ENCODE measurements at places on chromosomes 16 and 17.
A peak's percentile ranks its signal among the peaks of the same experiment; 100 is the strongest.

DNA sequence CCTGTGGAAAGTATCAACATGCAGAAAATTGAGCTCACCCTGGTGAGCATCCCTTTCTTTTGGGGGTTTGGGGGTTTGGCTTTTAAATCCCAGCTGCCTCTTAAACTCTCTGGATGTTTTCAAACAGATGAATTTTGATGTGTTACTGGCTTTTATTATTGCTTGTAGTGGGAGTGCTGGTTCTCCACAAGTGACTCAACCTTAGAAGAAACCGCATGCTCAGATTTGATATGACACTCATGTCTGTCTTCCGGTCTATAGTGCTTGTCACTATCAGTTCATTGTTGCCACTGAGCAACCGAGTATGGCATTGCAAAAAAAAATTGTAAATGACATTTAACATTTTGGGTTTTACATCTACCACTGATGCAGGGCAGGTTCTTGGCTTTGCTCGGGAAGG is 104.5 kb downstream of the HS3ST4 start:
- no peak for DNase-seq

DNA sequence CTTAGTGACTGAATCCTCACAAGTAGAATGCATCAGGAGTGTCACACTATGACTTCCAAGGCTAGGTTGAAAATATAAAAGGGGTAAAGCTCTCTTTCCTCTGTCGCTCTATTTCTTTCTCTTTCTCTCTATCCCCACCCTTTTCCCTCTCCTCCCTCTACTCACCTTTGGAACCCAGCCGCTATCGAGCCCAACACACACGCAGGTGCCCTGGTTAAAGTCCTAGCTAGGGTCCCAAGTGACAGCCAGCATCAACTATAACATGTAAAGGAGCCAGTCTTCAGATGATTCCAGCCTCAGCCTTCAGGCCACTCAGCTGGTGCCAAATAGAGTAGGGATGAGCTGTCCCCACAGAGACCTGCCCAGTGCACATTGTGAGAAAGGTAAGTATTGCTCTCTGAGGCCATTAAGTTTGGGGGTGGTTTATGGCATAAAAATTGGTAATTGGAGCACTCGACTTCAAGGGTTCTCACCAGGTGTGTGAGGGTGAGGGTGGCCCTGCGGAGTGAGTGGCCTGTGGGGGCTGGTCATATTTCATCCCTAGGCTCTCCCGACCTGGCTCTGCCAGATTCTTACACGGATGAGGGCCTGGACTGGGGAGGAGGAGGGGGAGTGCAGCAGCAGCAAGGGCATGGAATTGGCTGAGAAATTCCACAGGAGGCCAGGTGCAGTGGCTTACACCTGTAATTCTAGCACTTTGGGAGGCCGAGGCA is 14.9 kb upstream of the C16orf54 start:
- DNase-seq: no peak

- no peak for DNase-seq
Observed at GRCh38 chr16:20673071-20673806, 24.2 kb downstream of the ACSM1 start.

DNA sequence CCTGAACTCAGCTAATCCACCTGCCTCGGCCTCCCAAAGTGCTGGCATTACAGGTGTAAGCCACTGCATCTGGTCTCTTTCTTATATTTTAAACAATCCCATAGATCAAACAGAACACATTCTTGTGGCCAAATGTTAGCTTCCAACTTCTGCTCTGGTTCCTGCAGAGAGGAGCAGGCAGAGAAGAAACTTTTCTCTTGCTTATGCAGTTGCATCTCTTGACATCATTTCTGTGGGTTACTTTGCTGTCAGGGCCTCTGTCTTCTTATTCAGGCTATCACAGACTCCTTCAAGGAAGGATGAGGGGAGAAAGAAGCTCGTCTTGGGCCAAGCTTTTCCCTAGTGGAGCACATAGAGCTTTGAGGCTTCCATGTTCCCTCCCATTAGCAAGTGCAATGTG is 7.8 kb downstream of the HSD17B2 start:
- no peak for DNase-seq

DNA sequence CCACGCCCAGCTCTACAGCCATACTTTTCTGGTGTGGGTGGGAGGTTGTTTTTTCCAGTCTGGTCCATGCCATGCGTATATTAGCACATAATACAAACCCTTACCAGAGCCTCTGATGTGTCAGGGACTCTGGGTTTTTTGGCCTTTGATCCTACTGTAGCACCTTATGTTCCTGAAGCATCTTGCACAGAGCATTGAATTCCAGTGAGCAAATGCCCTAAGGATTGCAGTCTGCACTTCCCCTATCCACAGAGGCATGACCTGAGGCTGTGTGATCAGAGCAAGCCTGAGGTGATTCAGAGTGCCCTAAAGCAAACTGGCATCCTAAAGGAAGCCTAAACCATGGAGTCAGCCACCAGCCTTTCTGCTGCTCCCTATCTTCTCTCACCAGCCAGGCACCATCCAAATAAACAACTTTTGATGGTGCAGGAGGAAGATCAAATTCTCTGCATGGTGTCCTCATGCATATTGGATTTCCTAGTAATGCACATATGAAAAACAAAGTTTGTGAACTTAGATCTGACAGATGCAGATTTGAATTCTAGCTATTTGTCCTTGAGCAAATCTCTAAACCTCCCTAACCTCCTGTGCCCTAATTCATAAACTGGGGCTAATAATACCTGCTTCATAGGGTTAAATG is 41.2 kb upstream of the HAS3 start:
- no peak for DNase-seq

GRCh38 chr16:51107742-51108141 is 43.3 kb downstream of the SALL1 start:
- no peak for DNase-seq

DNA sequence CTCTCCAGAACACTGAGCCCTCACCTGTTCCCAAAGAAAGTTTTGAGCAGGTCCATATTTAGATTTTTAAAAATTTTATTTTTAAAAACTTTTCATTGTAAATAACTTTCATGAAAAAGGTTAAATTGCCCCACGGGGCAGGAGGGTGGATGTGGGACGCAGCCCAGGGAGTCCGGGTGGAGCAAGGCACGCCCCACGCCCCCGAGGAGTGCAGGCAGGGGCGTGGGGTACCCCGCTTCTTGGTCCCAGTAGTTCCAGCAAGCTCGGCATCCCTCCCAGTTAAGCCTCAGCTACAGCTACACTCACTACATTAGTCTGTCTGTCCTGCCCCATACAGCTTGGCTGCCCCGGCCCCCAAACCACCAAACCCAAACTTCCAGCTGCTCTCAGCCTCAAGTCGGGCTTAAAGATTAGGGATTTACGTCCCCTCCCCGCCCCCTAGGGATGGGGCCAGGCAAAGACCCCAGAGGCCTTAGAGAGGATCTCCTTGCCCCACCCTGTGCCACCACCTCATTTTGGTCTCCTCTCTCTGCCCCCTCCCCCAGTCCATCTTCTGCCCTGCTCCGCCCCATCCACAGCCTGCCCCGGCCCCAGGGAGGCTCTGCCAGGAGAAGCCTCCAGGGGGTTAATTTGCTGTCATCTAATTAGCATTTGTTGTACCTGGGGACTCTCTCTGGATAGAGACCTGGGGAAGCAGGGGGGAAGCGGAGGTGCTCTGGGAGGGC is 4.6 kb downstream of the FOXJ1 start:
- peak; percentile 12 for DNase-seq

- DNase-seq: no peak
Observed at GRCh38 chr17:82325286-82326180, 8.0 kb downstream of the SECTM1 start.

DNA sequence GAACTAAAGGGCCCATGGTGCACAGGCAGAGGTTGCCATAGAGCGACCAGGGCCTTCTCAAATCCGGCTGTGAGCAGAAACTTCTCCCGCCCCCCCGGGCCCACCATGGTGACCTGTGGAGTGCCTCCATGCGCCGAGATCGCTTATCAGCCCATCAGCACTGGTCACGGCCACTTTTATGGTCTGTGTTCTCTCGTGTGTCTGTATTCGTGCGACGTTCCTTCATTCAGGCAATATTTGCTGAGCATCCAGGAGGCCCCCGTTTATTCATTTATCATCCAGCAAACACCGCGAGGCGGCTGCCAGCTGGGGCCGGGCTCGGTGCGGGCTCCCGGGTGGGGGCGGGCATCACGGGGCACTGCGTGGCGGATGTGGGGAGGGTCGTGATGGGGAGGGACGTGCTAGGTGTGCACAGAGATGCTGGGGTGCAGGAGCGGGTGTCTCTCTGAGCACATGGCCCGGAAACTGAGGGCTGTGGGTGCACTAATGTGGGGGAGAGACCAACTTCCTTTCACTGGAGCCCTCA is 88.0 kb upstream of the CBX4 start:
- DNase-seq: no peak

DNA sequence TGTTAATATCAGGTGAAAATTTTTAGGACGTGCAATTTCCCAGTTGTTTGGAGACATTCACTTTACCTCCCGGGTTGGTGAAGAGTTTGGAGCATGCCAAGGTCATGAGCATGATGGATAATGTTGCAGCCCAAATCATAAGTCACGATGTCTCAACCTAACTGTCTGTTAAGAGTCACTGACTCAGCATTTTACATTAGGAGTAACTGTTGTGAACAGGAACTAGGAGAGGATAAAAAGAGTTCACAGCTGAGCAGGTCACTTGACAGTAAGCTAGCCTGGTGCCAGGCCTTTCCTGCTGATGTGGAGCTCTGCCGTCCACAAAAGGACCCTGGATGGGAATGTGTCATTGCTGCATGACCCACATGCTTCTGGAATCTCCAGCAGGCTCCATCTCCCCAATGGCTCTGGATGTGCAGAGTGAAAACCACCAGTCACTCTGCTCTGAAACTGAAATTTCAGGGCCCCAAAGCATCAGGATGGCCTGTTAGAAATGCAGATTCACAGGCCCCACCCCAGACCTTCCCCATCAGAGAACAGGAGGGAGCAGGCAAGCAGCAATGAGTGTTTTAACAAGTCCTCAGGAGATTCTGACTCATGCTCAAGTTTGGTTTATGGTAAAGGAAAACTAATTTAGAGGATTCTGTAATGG is 371.6 kb upstream of the MAF start:
- no peak for DNase-seq

DNA sequence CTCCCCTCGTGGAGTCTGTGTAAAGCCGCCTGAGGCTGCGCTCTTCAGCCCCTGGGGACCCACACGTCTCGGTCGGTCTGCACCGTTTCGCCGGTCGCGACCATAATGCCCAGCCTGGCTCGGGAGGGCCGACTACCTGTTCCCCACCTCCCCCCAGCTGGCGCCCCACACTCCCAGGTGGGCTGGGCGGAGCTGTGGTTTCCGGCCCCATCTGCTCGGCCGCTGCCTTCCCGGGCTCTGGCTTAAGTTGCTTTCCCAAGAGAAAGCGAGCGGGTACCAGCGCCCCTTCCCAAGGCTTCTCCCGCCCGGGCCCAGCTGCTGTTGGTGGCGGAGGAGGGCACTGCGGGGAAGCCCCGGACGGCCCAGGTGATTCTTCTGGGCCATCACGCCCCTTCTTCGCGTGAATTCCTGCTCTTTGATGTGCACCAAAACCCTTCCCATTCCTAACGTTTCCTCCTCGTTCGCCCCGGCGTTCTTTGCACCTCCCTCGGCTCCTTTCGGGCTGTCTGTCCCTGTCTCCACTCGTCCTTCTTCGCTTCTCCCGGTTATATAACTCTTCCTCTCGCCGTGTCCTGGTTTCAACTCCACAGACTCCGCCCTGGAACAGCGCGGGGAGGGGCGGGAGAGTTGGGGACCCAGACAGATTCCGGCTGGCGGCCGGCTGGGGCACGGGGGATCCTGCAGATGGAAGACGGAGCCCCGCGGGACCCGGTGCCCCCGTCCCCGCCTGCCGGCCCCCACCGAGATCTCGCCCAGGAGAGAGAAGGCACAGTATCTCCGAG is 2.0 kb downstream of the KDM6B start:
- peak; percentile 2 for DNase-seq

DNA sequence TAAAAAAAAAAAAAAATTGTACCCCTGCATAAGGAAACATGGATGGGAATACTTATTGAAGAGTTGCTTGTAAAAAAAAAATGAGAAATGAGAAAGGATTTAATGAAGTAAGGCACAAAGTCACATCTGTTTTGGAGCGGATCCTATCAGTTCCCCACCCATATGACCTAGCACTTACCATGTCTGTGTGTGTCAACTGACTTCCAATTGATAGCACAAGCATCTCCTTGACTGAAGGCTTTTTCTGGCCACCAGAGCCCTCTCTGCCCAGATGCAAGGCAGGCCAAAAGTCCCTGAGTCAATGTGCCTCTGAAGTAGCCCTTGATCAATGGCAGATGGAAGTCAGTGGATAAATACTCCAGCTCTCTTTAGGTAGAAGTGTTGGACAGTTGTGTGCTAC is 13.4 kb upstream of the NLK start:
- DNase-seq: no peak

GRCh38 chr17:56648806-56649205 is 55.3 kb downstream of the NOG start:
- no peak for DNase-seq

DNA sequence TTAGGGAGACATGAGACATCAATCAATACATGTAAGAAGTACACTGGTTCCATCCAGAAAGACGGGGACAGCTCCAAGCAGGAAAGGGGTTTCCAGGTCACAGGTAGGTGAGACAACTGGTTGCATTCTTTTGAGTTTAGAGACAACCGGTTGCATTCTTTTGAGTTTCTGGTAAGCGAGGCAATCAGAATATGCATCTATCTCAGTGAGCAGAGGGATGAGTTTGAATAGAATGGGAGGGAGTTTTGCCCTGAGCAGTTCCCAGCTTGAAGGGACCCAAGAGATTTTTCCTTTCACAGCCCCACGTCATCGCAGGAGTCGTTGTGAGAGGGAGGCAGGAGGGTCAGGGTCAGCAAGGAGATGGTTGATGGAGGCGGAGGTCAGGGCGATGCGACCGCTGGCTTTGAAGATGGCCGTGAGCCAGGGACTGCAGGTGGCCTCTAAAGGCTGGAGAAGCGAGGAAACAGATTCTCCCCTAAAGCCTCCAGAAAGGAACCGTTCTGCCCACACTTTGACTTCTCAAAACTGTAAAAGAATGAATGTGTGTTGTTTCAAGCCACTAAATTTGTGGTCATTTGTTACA is 36.5 kb downstream of the IRF8 start:
- no peak for DNase-seq

DNA sequence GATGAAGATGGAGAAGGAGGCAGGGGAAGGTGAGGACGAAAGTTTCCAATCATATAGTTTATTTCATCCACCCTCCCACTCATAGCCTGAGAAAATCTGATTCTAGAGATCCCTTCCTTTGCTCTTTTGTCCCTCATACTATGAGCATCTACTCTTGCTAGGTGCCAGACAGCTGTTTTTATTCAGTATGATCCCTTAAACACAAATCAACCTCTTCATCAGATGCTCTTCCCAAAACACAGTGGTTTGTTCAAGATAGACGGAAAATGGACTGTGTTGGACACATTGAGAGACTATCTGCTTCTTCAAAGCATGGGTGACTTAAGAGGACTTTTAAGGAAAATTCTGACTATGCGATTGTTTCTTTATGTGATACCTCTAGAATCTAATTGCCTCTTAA is 49.4 kb upstream of the XYLT1 start:
- DNase-seq: no peak

- no peak for DNase-seq
Observed at GRCh38 chr16:11045846-11046245, 101.5 kb downstream of the CLEC16A start.
